ENCODE measurements at places on chromosomes 3 and 15.
A peak's percentile ranks its signal among the peaks of the same experiment; 100 is the strongest.

- no peak for DNase-seq
Measured at GRCh38 chr15:48060396-48060795, 60.4 kb upstream of the SLC24A5 start.

- DNase-seq, result no peak
Measured at GRCh38 chr3:151275091-151275490, 3.3 kb downstream of the P2RY14 start.

DNA sequence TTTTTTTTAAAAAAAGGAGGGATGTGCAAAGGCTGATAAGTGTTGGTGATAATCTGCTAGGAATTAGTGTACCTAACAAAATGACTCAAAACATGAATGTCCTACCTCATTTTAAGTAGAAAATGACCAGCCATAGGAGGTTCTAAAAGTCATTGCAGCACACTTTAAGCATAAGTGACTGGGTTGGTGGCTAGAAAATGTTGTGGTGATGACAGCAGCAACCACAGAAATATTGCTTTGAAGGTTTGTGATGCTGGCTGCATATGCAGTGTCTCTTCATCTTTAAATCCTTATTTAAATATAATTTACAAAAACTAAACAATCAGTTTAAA is 55.2 kb downstream of the CMSS1 start:
- DNase-seq, result no peak

GRCh38 chr3:14162178-14162577 is 16.2 kb downstream of the XPC start:
- no peak for DNase-seq

DNA sequence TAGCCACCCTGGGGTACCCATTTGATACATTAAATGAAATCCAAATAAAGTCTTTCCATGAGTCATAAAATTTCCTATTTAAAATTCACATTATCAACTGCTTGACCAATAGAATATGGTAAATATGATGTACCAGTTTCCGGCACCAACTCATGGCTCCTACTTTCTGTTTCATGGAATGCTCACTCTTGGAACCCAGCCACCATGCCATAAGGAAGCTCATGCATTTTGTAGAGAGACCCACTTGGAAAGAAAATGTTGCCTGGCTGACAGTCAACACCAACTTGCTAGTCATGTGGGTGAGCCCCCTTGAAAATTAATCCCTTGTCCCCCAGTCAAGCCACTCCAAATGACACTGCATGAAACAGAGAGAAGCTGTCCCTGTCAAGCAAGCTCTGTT is 57.2 kb downstream of the WWTR1 start:
- no peak for DNase-seq

GRCh38 chr15:73573572-73573971 is 59.6 kb downstream of the NPTN start:
- DNase-seq, result no peak

DNA sequence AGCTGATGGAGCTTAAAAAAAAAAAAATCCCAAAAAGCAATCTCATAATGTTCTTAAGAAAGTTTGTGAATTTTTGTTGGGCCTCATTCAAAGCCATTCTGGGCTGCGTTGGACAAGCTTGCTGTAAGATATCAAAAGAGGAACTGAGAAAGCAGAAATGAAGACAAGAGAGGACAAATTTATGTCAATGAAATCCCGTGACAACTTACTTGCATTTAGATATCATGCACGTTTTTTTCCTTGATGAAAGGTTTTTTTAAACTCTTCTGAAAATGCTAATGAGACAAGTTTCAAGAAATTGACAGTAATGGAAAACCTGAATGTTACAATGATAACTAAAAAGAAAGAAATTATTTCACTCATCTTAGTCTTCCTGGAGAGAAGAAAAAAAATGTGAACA is 662.9 kb downstream of the SQOR start:
- DNase-seq, result no peak

DNA sequence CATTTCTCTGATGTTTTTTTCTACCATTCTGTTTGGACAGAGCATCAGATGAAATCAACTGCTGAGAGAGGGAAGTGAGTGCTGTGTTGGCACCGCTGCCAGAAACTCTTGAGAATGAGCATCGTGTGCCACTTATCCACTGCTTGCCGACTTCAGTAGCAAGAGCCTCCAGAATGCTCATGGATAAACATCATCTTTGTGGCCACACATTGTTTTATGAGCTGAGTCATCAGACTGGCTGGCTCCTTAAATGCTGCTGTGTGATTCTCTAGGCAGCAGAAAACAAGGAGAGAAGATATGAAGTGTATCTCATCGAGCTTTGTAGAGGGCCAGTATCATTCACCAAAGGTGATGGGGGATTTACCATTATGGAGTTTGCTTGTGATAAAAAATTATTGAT is 3.4 kb upstream of the DOCK3 start:
- DNase-seq, result peak; percentile 88

GRCh38 chr3:50286322-50287227 is 5.7 kb downstream of the IFRD2 start:
- no peak for DNase-seq

GRCh38 chr3:162780313-162780712 is 1283.7 kb downstream of the OTOL1 start:
- no peak for DNase-seq

- DNase-seq, result peak; percentile 75
Measured at GRCh38 chr15:73956743-73957135, 30.5 kb downstream of the LOXL1 start.

DNA sequence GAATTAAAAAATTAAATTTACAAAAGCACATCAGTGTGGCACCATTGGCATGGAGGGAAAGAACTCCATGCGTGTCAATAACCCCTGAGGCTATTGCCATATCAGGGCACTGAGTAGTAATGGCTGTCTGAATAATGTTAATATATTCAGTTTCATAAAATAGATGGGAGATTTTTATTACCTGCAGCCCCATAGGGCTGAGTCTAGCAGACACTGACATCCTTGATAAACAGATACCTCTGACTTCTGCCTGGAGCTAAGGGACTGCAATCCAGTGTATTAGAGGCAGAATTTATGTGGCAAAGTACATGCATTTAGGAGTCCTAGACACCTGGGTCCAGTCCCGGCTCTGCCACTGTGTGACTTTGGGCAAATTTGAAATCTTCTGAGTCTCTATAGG is 38.8 kb upstream of the SV2B start:
- DNase-seq, result no peak

DNA sequence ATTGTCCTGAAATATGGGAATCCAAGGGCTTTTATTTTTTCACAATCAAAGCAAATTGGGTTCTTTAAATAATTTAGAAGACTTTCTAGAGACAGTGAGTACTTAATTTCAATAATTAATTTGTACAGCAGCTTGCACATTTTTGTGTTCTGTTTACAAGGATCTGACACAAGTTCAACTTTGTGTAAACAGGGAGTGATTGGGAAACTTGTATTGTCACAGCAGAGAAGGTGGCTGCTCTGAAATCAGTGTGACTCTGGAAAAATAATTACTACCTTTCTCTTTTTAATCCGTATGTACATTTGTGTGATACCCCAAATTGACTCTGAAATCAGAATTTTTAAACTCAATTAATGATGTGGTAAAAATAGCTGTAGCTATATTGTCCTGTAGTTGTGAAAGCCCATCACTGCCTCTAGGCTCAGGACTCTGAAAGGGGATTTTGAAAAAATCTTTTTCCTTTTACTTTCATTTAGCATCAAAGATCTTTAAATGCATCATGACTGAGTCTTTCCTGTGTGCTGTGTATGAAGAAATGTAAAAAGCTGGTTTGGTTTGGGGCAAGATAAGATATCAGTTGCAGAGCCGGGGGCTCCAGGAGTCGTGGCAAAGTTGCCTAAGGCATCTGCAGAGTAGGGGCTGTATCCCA is 45.1 kb downstream of the MFSD1 start:
- no peak for DNase-seq

DNA sequence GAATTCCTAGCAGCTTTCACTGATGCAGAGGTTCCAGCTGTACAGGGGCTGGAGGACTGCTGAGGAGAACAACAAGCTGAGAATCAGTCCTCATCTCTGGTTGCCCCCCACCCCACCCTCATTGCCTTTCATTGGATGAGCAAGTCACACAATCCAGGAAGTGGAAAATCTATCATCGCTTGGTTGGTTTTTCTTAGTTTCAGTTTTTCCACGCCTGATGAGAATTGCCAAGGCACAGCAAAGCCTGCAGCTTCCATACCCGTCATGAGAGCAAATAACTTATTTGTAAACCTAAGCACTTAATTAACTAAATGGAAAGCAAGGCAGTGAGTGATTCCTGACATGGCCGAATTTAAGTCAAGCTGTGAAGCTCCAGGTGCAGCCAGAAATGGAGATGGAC is 21.4 kb upstream of the LIPC start:
- peak; percentile 28 for DNase-seq

DNA sequence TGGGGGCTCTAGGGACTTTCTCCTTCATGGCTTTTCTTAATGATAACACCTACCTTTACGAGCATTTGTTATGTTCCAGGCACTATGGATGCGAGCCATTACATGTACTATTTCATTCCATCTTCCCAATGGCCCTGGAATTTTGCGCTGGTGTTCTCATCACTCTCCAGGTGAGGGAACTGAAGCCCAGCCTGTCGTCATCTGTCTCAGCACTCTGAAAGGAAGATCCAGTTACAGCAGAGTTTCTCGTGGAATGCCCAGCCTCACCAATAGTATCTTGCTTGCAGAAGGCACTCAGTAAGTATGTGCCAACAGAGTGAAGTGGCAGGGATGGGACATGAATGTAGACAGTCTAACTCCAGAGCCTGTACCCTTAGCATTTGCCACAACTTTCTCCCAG is 56.8 kb downstream of the NOX5 start:
- DNase-seq, result no peak

- no peak for DNase-seq
Measured at GRCh38 chr15:47565949-47566348, 151.4 kb upstream of the SEMA6D start.

GRCh38 chr3:65552434-65552833 is 486.3 kb downstream of the MAGI1 start:
- DNase-seq, result no peak

DNA sequence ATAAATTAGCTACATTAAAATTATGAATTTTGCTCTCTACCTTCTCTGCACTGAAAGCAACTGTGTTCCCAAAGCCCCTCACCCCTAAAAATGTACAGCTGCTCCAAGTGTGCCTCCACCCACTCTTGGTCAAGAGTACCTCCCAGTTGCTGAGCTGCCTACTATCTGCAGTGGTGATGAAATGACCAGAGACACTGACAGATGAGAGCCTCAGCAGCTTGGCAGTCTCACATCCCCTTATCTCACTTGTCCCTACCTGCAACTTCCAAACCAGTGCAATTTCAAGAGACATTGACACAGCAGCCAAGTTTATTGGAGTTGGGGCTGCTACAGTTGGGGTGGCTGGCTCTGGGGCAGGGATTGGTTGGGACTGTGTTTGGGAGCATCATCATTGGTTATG is 52.2 kb upstream of the COL6A5 start:
- DNase-seq, result no peak

GRCh38 chr3:142931222-142931621 is 32.3 kb downstream of the PAQR9 start:
- DNase-seq, result no peak

DNA sequence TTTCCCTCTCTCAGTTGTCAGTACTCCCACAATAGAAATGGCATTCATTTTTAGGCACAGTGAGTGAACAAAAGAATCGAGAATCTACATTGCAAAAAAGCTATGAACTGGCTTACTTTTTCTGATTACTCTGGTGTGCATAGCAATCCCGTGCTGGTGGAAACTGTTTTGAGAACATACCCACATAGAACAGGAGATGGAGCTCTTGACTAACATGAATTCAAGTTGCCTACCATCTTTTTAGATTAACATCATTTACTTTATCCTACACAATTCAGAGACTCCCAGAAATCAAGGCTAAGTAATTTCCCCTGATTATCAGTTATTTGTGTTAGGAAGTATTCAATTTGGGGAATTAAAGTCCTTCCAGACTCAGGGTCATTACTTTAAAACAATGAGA is 326.6 kb downstream of the ARPP21 start:
- DNase-seq, result no peak

All from AG09309 (cell line).